ENCODE measurements at places on chromosomes 5 and 9. TPM values are rescaled to one million over a fixed set of nuclear protein-coding genes. Genes with fewer than 3 reads are reported as not detected.

- DNase-seq = no peak
Measured at GRCh38 chr9:86734771-86735170, 212.5 kb downstream of the GAS1 start.

GRCh38 chr5:66769839-66770617 lies 173.8 kb downstream of the MAST4 start:
- DNase-seq = no peak

DNA sequence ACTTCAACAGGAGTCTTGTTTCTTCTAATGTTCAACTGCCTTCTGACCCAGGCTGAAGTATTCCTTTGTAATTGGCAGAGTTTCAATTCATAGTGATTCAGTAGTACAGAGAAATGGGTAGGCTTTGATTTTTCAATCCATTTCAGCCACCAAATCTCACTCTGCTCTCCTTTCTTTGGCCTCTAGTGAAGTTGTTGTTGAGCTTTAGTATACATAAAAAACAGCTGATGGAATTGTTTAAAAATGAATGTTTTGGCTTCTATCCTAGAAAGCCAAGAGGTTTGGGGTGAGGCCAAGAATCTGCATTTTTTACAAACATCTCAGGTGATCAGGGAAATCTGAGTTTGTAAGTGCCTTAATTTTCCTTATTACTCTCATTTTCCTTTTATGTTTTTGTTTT lies 182.9 kb upstream of the MAP1B start:
- no peak for DNase-seq

DNA sequence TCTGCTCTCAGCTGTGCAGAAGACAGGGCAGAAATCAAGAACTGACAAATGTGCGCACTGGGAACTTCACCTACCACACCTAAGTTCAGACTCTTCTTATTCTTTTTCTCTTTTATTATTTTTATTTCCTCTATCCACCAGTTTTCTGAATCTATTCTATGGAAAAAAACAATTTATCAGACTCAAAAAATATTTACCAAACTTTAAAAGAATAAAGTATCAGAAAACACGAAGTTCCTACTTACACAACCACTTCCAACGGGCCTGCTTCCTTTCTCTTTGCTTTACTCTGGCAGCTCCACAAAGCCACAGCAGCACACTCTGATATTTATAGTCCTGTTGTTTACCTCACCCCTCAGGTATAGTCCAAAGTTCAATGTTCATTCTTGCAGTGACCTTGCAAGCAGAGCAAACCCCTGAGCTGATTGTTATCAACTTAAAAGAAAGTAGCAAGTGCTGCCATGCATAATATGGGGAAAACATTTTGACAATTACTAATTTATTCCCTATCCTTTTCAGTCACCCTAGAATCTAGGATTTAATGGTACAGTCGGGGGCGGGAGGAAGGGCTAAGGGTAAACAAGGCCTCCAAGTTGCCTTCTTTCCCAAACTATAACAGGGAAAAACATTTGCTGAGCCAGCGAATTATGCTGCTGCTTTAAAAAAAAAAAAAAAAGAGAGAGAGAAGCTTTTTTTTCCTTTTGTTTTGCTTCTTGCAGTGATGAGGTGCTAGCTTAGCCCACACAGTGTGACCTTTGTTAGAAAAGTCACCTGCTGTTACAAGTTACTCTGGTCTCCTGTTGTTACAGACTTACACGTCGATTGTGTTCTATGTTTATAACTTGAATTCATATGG lies at the start of gene SELENOP:
SELENOP (minus strand) TSS at position 302 of the 856 bp plus-strand sequence. CDS start 3,539 bp downstream, outside the sequence.
- peak; percentile 26 for DNase-seq

DNA sequence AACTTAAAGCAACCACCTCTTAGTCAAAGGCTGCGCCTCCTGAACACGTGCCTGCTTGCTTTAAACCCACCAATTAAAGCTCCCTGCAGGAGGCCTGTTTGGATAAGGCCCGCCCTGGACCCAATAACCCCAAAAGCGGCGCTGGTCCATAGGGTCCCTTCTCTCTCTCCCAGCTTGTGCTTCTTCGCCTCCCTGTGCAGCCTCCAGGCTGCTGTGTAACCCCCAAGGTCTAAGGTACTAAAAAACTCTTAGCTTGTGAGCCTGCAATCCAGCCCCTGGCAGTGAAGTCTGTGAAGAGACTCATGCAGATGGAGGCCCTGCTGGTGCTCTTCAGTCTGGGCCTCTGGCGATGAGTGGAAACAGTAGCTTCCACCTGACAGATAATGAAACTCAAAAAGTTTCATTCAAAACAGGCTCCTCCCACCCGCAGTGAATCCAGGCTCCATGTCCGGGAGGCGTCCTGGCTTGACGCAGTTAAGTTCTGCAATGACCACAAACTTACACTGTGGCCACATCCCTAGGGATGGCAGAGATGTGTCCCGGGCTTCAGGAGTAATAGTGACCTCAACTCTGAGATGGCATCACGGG lies 97.3 kb downstream of the PRRT1B start:
- DNase-seq = no peak

- DNase-seq = no peak
Measured at GRCh38 chr5:113218906-113219517, 215.8 kb downstream of the TSSK1B start.

GRCh38 chr9:34985311-34985899 lies 4.1 kb upstream of the DNAJB5 start:
- DNase-seq = no peak

DNA sequence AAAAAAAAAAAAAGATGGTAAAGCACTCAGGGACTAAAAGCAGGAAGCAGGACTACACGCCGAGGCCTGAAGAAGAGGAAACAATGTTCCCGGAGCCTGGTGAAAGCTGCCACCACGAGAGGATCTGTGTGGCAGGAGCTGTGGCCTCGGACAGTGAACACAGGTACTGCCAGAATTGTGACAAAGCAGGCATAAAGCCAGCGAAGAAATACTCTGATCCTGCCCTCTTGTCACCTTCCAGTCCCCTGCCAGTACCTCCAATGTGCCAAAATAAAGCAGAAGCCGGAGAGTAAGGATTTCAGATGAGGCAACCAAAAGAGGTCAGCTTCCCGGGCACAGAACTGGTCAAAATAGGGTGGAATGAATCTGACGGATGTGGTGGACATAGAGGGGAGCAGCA lies 211.5 kb upstream of the TARS1 start:
- DNase-seq = no peak

DNA sequence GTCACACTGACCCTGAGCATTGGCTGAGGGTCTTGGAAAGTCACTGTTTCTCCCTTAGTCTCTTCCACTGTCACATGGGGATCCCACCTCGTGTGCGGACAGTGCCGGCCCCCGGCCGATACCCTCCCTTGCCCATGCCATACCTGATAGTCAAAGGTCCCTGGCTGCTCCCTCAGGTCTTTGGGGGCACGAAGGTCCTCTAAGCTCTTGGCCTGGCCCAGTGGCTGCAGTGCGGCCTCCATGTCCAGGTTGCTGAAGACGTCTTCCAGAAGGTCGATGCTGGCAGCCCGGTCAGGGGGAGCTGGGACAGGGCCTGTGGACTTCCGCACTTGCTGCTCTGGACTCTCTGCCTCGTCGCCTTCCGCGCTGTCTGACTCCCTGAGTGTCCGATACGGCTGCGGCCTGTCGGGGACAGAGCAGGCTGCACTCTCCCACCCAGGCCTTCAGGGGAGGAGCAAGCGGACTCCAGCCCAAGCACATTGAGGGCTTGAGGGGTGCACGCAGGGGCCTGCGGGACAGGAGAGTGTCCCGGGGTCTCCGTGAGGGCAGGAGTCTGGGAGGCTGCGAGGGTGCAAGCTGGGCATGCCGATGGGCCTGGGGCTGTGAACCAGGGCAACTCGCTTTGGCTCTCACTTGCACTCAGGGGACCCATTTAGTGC lies 27.6 kb downstream of the CRB2 start:
- DNase-seq = no peak

GRCh38 chr5:168851902-168852321 lies 272.7 kb upstream of the PANK3 start:
- no peak for DNase-seq

GRCh38 chr9:126411225-126411947 lies 84.8 kb downstream of the MVB12B start:
- DNase-seq = no peak

GRCh38 chr5:44885903-44886302 lies 77.2 kb downstream of the MRPS30 start:
- DNase-seq = no peak

TMC1 gene
- total RNA-seq = 0.82 TPM

FCHO2 gene
- total RNA-seq = 59.9 TPM

OR1L8 gene
- total RNA-seq = not detected

NOP16 gene
- 12.6 TPM for total RNA-seq

SPINK7 gene
- total RNA-seq = not detected

Measured in frontal cortex (tissue), 4 donors.